T-helper 17 cell (primary cell): ENCODE measurements at places on chromosomes 1 and 21.

GRCh38 chr1:172845371-172845770 is 186.5 kb downstream of the FASLG start:
- peak; percentile 39 for DNase-seq

DNA sequence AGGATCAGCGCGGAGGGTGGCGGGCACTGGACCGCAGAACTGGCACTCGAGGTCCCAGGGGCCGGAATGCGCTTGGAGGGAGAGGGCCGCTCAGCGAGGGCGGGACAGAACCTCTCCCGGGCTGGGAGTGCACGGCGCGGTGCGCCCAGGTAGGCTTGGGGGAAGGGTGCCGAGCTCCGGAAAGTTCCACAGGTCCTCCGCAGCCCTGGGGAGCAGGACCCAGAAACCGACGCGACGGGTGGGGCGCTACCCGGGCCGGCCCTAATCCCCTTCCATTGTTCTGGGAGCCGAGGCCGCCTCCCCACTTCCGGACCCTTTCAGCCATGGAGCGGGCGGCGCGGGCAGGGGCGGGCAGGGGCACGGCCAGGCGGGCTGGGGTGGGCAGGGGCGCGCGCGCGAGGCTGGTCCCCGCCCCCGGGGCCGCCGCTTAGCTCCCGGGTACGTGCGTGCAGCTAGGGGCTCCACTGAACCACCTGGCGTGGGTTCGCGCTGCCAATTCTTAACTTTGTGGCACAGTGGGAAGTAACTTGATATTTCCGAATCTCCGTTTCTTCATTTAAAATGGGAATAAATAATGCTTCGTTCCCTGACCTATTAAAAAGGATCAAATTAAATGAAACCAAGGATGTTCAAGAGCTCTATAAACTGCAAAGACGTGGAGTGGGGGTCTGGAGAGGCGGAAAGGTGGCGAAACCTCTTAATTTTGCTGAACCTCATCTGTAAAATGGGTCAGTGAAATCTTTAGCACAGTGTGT is 20.7 kb downstream of the LGR6 start:
- DNase-seq = no peak

- DNase-seq = no peak
These were observed 7.3 kb downstream of the OR2C3 start for GRCh38 chr1:247528812-247529474.

DNA sequence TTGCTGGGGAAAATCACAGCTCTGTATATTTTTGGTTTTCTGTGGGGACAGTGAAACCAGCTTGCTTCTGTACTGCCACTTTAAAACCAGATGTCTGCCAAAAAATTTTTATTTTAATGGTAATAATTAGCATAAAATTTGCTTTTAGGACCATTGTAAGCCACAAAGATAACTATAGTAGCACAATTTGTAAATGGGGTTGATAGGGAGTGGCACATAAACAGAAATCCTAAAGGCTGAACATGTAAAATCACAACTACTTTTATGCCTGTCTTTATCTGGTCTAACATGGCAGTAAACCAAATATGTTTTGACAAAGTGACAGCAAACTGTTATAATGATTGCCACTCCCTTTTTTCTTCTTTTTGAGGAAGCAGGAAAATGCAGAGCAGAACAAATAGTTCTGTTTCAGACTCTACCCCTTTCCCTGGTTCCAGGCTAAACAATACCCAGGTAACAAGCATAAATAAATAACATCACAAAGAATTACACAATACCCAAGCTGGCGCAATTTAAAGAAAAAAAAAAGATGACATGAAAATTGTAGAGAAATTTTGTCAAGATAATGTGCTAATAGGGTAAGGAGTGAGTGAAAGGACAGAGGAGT is 24.0 kb upstream of the CCDC181 start:
- no peak for DNase-seq

- no peak for DNase-seq
These were observed 50.1 kb downstream of the CHD5 start for GRCh38 chr1:6130036-6130435.

DNA sequence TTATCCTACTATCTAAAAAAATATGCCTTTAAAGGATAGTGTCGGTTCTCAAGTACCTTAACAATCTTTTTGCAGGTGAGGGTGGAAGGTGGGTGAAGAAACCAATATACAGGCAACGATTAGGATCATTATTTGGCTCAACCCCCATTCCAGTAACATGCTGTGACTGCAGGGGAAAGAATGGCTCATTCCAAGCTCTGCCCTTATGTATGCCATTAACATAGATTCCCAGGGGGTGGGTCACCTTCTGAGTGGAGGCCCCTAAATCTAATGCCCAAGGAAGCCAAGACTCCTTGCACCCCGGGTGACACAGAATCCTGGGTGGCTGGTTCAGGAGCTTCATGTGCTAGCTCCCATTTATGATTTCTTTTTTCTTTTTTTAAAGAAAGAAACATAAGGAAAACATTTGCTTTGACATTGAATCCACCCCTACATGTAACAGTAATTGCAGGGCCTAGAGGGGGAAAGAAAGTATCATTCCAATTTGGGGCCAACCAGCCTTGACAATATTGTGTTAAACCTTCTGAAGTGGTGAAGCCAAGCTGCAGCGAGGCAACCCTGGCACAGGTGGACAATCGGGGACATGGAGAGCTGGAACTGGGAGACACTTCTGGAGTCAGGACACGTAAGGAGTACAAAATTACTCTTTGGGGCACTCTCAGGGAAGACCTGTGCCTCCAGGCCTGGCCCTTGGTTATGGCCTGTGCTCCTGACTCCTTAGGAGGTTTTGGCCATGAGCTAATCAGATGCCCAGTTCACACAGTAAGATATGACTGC is 200.3 kb downstream of the PBX1 start:
- no peak for DNase-seq

GRCh38 chr1:203686091-203686632 is 59.5 kb downstream of the ATP2B4 start:
- DNase-seq = no peak

GRCh38 chr21:43986544-43987451 is 25.3 kb upstream of the TRAPPC10 start:
- DNase-seq = no peak

GRCh38 chr1:158163000-158163947 is 17.4 kb upstream of the CD1D start:
- DNase-seq = no peak

GRCh38 chr1:61436491-61437120 is 288.3 kb downstream of the TM2D1 start:
- DNase-seq = no peak

DNA sequence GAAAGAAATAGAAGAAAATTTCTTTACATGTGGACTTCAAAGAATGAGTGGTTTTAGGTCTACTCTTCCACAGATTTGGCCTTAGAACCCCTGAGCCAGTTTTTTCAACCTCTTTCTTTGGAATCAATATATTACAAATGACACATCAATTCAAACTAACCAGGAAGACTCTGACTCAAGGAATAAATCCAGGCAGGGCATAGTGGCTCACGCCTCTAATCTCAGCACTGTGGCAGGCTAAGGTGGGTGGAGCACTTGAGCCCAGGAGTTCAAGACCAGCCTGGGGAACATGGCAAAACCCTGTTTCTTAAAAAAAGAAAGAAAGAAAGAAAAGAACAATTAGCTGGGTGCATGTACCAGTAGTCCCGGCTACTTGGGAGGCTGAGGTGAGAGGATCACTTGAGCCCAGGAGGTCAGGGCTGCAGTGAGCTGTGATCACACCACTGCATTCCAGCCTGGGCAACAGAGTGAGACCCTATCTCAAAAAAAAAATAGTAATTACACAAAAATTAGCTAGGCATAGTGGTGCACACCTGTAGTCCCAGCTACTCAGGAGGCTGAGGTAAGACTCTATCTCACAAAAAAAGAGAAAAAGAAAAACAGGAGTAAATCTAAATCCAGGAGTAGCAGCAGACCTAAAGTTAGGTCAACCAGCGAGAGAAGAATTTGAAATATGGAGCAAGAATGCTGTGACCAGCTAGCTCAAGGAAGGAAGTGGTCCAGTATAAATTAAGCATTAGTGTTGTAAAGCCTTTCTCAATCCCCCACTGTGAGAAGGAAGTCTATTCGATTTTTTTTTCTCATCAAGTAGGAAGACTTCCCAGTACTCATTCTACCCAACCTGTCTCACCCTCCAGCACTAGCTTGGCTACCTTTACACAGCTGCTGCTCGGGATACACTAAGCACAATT is 1.9 kb downstream of the SORT1 start:
- no peak for DNase-seq

GRCh38 chr1:24149866-24150233 is 6.9 kb upstream of the IL22RA1 start:
- no peak for DNase-seq

DNA sequence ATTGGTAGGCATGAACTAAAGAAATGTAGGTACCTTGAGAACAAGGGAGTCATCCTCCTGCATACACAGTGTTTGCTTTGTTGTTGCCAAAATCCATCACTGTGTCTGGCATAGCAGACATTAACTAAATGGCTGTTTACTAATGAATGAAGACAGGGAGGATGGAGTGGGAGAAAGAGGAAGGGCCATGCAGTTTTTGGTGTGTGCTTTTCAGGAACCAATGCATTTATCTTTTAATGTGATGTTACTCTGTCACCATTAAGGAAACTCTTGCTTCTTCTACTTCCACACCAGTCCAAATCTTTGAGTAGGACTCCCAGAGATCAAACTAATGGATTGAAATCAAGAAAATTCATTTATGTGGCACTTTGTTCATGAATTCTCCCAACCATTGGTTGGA is 55.6 kb upstream of the DUSP10 start:
- no peak for DNase-seq

- no peak for DNase-seq
These were observed 7.7 kb downstream of the CFAP298 start for GRCh38 chr21:32604464-32604863.

DNA sequence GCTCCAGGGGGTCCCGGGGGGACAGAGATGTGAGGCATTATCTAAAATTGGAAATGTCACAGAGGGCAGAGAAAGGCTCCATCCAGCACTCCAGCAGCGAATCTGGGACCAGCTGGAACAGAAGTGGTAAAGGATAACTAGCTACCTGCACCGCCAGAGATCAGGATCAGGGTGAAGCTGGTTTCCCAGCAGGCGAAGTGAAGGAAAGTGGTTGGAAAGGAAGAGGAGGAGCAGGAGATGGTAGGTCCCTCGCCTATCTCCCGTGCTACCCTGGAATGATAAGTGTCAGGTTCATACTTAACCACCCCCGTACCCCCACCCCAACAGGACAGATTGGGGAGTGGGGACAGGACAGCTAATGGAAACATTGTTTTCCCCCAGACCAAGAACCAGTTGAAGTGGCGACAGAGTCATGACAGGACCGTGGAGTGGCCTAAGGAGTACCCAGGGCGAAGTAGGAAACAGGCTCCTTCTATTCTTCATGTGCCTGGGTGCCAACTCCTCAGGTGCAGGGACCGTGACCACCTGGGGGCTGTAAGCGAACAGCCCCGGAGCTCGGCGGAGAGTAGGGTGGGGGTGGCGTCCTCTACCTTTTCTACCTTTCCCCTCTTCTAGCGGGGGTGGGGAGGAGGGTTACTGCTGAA is 717 bp downstream of the B4GALT3 start:
- DNase-seq = no peak

DNA sequence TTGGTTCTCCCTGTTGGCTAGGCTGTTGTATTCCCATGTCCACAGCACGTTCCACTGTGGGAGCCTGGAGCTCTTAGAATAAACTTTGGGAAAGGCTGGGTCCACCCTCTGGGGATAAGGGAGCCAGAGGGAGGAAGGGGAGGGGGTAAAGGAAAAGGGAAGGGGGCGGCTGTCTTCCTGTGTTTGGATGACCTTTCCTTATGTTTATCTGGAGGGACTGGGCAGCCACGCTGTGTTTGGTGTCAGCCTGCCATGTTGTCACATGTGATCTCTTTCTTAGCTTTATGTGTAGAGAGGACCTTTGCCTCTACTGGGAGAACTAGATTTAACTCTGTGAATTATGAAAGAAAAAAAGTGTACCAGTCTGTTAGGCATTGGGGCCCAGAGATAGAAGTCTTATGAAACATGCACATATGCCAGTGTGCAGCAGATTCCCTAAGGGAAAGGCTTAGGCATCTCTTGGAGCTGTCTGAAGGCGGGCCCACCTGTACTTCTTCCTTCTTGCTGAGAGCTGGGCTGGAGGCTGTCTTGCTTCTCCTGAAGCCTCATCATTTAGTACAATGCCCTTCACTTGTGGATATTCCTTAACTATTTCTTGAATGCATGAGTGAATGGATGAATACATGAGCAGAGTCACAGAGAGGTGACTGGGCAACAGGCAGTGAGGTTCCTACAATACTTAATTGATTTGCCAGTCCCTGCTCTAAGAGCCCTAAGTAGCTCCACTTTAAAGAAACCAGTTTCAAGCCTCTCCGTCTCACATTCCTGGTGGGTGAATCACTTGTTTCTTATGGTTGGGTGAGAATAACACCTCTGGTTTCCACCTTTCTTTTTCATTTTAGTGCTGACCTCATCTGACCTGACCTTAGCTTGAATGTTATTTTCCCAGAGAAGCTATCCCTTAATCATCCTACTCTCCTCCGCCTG is 62.5 kb upstream of the ARHGAP29 start:
- no peak for DNase-seq

DNA sequence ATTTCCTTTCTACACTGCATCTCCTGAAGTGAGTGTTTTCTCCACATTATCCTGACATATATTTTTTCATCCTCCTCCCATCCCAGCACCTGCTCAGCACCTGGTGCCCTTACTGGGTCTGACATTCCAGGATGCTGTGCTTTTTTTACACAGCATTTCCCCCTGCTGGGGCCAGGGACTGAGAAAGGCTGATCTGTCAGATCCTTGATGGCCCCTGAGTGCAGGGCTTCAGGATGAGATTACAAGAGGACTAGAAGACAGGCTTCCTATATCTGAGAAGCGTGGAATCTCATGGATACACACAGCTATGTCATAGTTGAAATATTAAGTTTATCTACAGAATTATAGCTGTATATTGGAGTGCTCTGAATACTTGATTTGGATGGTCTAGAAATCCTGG is 24.4 kb downstream of the RCAN1 start:
- no peak for DNase-seq
